Activated CD8-positive, alpha-beta T cell treated with anti-CD3 and anti-CD28 coated beads, Interleukin-2, amount 10 ng/mL, durations not matched to agents 7 days and 5 days (primary cell): ENCODE measurements at places on chromosomes 11 and 22. TPM values are rescaled to one million over a fixed set of nuclear protein-coding genes. Genes with fewer than 3 reads are reported as not detected.

The GTSE1 gene
- total RNA-seq = 111 TPM

- no peak for DNase-seq
These were observed 4.5 kb downstream of the FADD start for GRCh38 chr11:70207531-70208131.

The SYCE3 gene
- not detected for total RNA-seq

The OR8J1 gene
- not detected for total RNA-seq

DNA sequence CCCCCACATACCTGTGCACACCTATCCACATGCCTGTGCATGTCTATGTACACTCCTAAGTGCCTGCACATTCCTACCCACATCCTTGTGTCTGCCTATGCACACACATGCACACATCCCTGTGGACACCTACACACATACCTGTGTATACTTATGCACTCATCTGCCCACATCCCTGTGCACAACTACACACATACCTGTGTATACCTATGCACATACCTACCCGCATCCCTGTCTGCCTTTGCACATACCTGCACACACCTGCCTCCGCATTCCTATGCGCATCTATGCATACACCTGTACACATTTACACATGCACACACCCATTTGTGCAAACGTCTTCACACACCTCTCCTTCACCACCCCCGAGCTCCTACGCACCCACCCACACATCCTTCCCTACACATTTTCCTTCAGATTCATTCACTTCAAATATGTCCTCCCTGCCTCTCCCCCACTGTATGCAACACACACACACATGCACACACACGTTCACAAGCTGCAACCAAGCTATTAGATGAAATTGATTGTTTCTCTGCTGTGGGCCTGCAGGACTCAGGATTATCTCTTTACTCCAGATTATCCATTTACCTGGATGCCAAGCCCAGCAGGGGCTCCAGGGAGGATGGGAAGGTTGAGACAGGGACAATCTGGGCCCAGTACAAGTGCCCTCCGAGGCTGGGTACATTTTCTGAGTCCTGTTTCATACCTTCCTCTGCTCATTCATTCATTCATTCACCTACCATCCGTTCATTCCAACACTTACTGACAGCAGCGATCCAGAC lies 53.2 kb downstream of the TSPAN18 start:
- DNase-seq = no peak

DNA sequence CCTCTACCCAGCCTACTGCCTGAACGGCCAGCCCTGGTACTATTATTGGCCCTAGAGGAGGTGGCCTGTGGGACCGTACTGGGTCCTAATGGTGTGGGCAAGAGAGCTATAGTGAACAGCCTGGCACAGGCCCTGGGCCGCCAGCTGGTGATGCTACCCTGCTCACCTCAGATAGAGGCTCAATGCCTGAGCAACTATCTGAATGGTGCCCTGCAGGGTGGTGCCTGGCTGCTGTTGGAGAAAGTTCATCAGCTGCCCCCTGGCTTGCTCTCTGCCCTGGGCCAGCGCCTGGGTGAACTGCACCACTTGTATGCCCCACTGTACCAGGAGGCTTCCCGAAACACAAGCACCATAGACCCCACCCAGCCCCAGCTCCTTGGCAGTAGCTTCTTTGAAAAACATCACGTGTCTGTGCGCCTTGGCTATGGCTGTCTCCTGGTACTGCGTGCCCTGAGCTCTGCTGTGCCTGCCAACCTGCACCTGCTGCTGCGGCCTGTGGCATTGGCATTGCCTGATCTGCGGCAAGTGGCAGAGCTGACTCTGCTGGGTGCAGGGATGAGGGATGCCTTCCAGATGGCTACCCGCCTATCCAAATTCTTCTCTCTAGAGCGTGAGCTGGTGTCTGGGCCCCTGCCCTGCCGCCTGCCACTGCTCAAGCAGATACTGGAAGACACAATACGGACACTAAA lies 49.0 kb downstream of the DNHD1 start:
- no peak for DNase-seq

DNA sequence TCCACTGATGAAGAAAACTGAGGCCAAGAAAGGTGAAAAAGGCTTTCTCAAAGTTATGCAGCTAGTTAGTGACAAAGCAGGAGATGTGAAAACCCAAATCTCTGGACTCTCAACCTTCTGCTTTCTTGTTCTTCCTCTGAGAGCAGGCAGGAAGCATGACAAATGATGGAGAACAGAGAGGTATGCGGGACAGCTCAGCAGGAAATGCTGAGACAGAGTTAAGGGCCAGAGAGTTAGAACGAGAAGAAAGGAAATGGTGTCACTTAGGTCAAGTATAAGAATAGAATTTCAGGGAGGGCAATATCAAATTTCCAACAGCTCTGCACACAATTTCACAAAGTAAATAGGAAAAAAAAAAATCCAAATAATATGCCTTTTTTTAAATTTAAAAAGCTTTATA lies 67.6 kb upstream of the ARHGAP42 start:
- no peak for DNase-seq

- DNase-seq = no peak
These were observed 11.5 kb downstream of the ANO1 start for GRCh38 chr11:70089631-70090030.
